Colonic mucosa (tissue), 4 donors: ENCODE measurements at places on chromosomes 2 and 18.
A peak's percentile ranks its signal among the peaks of the same experiment; 100 is the strongest.

GRCh38 chr2:236055471-236055870 lies 112.7 kb downstream of the GBX2 start:
- DNase-seq = no peak

GRCh38 chr2:108073415-108074072 lies 87.2 kb downstream of the SLC5A7 start:
- DNase-seq = no peak

GRCh38 chr2:225164401-225165050 lies 122.3 kb upstream of the DOCK10 start:
- DNase-seq = no peak

- no peak for DNase-seq
These were observed 176.8 kb downstream of the LOXHD1 start for GRCh38 chr18:46480226-46480625.

- DNase-seq = no peak
These were observed 371.1 kb downstream of the TXNL1 start for GRCh38 chr18:56267334-56267733.

DNA sequence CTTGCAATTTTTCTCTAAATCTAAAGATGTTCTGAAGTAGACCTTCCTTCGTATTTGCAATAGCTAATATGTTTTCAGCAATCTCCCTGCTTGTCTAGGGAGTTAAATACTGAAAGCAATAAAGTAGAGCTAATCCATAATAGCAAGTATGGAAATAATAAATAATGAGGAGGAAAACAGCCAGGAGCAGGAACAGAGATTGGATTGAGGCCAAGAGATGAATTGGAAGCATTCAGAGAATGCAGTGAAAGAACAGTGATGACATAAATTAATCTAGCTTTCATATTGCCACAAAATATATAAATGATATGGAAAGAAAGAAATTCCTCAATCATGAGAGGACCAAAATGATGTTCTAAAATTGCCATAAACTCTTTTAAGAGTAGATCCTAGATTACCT lies 679.7 kb downstream of the METTL4 start:
- no peak for DNase-seq

DNA sequence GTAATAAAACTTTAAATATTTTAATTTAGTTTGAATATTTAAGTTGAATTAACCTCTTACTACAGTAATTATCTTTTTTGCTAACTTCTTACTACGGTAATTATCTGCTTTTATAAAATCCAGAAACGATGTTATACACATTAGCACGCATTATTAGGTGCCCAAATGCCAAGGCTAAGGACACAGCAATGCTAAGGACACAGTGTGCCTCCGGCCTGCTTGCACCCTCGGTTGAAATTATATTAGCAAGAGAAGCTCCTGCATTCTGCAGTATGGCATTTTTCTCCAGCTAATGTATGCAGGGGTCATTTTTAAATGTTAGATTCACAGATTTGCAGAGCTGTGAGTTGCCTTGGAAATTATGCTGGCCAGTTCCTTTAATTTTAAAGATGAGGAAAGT lies 220.0 kb downstream of the NEDD4L start:
- no peak for DNase-seq

DNA sequence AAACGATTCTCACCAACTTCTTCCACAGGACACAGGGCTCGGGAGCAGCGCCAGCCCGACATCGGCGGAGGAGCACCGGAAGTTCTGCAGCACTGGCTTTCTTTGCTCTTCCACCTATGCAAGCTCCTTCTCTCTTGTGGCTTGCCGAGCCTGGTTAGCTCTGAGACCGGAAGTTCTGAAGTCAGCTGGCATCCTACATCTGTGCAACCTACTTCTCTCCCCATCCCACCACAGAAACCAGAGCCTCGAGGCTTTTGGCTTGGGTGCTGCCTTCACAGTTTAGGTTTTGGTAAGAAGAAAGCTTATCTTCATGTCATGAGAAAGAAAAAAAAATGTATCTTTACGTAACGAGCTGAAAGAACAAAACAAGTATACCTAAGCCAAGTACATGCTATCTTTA lies 111.7 kb downstream of the ANKRD44 start:
- peak; percentile 54 for DNase-seq

- DNase-seq = no peak
These were observed 736.8 kb upstream of the SALL3 start for GRCh38 chr18:78242806-78243205.

GRCh38 chr2:69260666-69261065 lies 126.4 kb downstream of the GFPT1 start:
- no peak for DNase-seq

- no peak for DNase-seq
These were observed 128.8 kb upstream of the SLC1A4 start for GRCh38 chr2:64860276-64860885.

DNA sequence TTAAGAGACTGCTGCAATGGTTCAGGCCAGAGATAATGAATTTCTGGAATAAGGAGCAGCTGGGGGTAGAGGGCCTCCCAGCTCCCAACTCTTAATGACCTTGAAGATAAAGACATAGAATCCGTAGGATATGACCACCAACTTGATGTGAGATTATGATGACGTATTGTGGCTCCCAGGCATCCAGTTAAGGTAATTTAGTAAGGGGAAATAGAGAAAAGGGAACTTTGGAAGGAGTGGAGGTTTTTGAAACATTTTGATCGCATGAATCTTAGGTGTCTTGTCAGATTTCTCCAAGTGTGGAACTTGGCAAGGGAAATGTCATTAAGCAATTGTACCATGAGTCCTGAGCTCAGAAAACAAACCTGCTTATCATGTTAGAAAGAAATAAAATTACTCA lies 277.3 kb upstream of the TANK start:
- DNase-seq = no peak

DNA sequence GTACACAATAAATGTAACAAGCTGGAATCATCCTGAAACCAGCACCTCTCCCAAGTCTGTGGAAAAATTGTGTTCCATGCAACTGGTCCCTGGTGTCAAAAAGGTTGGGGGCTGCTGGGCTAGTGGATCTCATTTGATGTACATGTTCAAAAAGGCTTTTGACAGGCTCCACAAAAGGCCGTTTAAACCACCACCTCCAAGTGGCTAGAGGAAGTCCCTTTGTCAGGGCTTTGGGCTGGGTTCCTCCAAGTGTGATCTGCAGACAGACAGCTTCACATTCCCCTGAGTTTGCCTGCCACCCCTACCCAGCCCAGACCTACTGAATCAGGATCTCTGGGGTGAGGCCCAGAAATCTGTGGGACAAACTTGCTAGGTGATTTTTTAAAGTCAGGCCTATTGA lies 84.7 kb downstream of the TGFA start:
- DNase-seq = no peak

DNA sequence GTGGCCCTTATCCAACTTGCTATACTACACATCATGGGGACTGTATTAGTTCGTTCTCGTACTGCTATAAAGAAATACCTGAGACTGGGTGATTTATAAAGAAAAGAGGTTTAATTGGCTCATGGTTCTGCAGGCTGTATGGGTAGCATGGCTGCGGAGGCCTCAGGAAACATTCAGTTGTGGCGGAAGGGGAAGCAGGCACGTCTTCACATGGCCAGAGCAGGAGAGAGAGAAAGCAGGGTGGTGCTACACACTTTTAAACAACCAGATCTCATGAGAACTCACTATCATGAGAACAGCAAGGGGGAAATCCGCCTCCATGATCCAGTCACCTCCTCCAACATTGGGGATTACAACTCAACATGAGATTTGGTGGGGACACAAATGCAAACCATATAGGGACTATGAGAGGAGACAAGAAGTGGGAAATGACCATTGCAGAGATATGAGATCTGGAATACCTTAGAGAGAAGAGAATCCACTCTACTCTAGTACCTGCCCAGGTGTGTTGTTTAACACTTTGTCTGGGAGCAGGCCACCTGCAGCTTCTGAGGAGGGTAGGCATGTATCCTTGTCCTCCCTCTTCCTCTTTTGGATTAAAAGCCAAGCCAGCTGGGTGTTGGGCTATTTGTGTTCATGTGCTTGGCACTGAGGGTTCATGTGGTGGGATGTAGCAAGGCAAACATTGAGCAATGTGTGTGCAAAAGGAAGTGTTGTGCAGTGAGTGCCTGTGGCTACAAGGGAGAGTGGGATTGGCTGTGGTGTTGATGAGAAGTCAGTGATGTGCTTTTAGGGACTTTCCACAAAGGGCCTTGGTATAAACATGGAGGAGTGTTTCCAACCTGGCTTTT lies 22.8 kb downstream of the TTLL4 start:
- no peak for DNase-seq

DNA sequence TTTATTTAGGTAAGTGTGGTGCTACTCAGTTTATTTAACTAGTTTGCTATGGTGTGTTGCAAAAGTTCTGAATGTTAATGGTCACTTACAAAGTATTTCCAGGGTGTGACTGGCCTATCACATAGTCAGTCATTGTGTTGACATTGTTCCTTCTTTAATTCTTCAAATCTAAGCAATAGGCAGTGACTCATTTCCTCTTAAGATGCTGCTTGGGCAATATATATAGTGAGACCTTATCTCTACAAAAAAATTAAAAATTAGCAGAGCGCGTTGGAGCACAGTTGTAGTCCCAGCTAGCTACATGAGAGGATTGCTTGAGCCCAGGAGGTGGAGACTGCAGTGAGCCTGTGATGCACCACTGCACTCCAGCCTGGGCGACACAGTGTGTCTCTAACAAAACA lies 5.8 kb upstream of the CCDC88A start:
- DNase-seq = no peak

- no peak for DNase-seq
These were observed 51.7 kb upstream of the SATB2 start for GRCh38 chr2:199509403-199509802.

GRCh38 chr2:54834721-54835120 lies 111.3 kb downstream of the EML6 start:
- DNase-seq = no peak

GRCh38 chr18:48767090-48767690 lies 183.6 kb downstream of the SMAD7 start:
- DNase-seq = no peak

DNA sequence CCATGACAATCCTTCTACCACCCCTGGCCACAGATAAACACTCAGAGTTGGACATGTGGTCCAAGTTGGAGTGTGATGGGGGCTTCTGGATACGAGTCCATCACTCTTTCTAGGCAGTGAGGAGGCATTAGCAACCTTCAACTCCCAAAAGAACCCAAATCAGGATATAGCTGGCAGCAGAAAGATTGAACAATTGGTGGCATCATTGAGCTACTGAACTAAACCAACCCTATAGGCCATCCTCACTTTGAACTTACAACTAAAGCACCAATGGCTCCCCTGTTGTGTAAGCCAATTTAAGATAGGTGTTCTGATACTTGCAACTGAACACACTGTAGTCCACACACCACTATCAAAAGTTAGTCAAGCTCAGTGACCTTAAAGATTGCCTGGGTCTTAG lies 24.0 kb upstream of the MARCO start:
- no peak for DNase-seq

DNA sequence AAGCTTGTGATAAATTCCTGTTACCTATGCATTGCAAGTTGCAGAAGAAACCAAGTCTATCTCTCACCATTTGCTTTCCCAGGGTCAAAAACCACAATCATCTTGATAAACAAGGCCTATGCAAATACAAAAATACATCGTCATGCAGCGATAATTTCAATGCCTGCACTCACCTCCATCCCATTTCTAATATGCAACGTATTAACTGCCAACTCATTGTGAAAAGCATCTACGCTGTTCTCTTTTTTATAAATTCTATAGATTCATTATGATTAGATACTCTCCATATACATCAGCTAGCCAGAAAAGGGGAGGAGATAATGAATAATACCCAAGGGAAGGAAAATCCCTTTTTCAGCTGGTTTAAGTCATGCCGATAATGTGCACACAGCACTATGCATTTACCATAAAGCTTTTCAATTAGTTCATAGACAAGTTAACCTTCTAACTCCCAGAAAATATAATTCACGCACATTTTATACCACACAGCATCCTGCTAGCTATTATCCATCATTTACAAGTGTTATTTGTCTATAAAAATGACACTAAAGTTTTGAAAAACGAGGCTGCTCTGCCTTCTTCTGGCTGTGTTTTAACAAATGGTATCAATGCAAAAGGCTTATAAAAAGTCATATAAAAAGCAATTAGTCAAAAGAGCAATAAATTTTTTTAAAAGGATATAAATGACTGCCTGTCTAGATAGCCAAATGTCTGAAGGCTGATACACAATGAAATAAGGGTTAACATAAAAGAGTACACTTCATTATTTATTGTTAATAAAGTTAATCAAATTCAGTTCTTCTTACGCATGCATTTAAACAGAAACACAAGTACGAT lies 77.6 kb downstream of the AFF3 start:
- DNase-seq = no peak

DNA sequence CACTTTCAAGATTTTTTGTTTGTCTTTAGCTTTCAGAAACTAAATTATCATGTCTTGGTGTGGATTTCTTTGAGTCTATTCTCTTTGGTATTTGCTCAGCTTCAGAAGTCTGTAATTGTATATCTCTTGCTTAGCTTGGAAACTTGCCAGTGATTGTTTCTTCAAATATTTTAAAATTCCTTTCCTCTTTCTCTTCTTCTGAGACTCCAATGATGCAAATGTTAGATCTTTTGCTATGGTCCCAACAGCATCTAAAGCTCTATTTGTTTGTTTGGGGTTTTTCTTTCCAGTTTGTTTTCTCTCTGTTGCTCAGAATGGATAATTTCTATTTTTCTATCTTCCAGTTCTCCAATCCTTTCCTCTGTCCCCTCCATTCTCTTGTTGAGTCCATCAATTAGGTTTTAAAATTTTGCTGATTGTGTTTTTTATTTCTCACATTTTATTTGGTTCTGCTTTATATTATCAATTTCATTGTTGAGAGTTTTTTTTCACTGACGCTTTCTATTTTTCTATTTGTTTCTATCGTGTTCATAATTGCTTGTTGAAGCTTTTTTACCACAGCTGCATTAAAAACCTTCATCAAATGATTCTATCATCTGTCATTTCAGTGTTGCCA lies 81.5 kb upstream of the DAPL1 start:
- no peak for DNase-seq

DNA sequence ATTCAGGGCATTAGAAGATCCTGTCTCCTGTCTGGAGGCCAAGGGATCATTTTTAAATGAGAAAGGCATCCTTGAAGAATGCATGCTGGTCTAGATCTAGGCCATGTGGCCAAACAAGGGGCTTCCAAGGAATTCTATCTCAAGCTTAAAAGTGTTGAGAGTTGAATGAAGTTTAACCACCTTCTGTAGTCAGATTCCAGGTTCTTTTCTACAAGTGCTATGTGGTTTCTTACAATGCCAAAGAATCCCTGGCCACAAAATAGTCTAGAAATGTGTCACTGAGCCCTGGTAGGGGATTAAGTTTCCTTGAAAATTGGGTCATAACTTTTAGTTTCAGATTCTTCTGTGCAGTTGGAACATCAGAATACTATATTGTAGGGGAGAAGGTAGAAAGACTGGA lies 640.7 kb upstream of the ACVR2A start:
- no peak for DNase-seq

- DNase-seq = no peak
These were observed 236.5 kb downstream of the TPGS2 start for GRCh38 chr18:36592282-36592681.

DNA sequence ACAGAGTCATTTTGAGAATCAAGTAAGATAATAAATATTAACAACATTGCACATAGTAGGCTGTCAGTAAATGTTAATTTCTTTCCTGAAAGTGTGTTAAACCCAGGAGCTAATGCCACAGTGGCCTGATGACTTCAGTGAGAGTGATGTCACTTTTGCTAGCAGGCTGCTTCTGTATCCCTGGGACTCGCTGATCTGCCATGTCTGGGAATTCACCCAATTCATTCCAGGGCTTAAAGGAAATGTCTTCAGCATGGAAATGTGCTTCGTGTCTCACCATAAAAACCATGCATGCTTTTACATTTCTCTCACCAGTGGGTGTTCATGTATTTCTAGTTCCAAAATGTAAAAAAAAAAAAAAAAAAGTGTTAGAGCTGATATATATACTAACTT lies 56.8 kb upstream of the MAPRE3 start:
- DNase-seq = no peak
